T-helper 2 cell treated with Interferon-gamma antibody and Interleukin-4, amounts not matched to agents 5 μg/mL and 100 μg/mL, for 36 hours (primary cell): ENCODE measurements at places on chromosomes 7 and 10.

DNA sequence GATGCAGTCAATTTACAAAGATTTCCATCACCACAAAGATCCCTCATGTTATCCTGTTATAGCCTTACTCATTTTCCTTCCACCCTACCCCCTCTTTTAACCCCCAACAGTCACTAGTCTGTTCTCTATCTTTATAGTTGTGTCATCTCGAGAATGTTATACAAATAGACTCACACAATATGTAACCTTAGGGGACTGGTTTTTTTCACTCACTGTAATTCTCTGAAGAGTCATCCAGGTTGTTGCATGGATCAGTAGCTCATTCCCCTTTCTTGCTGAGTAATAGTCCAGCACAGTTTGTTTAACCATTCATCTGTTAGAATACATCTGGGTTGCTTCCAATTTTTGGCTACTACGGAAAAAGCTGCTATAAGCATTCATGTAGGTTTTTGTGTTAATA is 121.1 kb upstream of the PDE1C start:
- DNase-seq, result no peak

DNA sequence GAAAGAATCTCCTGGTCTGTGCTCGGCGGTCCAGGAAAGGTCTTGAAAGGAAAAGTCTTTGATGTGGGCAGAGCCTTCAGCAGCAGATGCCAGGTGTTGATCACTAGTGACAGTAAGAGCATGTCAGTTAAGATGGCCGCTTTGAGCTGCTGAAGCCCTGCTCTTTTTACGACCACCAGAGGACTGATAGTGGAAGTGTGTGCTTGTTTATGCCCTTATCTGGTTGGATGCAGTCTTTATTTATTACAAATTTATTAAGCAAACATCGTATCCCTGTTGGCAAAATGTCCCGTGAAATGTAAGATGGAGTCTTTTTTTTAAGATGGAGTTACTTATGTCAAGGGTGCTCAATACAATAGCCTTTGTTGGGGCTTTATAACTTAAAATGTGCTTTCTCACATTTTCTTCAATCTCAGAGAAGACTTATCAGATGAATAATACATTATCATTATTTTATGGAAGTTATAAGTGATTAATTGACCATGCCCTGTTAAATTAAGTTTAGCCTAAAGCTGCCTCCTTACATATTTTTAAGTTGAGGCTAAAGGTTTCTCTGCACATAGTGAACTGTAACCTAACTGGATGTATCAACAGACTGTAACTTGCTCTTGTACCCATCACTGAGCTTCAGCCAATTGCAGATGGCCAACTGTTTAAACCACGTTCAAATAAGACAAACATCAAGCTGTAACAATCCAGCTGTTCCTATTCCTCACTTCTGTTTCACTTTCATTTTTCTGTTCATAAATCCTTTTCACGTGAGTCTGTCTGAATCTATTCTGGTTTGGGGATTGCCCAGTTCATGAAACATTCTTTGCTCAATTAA is 97.4 kb upstream of the PIK3CG start:
- no peak for DNase-seq

- no peak for DNase-seq
Observed at GRCh38 chr10:52965509-52965908, 192.9 kb upstream of the MBL2 start.

- DNase-seq, result no peak
Observed at GRCh38 chr10:109343293-109343692, 580.0 kb downstream of the XPNPEP1 start.

- DNase-seq, result no peak
Observed at GRCh38 chr10:102629661-102630614, 14.3 kb upstream of the TRIM8 start.

GRCh38 chr10:77921395-77921794 is 5.2 kb downstream of the DLG5 start:
- DNase-seq, result no peak

- DNase-seq, result no peak
Observed at GRCh38 chr10:75880031-75880775, 448.8 kb downstream of the LRMDA start.

DNA sequence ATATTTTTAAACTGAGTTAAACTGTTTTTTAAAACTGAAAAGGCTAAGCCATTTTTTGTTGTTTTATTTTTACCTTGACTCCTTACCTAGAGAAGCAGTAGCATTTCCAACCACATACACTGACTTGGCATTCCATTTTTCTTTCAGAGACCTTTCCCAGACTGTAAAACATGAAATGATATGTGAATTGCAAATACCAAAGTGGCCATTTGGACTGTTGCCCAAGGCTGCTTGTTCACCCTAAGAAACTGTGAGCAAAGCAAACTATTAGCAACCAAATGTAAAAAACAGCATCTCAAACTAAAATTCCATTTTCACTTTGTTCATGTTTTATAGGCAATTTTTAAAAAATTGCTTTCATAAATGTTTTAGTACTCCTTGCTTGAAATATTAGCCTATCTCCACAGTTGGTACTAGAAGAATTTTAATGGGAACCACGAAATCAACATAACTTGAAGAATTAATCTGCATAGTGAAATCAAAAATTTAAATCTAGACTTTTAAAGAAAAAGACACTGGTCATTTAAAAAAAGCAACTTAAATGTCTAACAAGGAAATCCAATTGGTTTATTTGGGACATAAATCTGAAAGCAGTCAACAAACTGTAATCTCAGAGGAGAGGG is 10.8 kb downstream of the UROS start:
- no peak for DNase-seq
